ENCODE measurements at places on chromosomes 12 and 14. TPM values are rescaled to one million over a fixed set of nuclear protein-coding genes. Genes with fewer than 3 reads are reported as not detected.

DNA sequence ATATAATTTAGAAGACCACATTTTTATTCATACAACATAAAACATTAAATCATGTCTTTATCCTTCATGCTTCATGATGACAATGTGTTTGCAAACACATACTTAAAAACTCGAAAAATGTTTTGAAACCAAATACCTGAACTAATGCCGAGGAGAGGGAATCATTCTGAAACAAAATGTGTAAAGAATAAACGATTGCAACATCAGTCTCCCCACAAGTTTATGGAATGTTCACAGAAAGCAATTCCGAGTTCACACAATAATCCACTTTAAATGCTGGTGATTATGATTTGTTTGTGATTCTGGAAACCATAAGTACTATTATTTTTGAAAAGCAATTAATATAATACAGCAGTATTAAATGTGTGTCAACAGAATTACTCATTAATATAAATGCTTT is 84.5 kb upstream of the PDZRN4 start:
- DNase-seq = no peak
- H3K27me3 ChIP-seq = peaks cover 3% of the 10 kb centered on the region
- no peaks in the 10 kb centered on the region for H3K36me3 ChIP-seq
- no peak overlapping the region for H3K4me3 ChIP-seq
- no peaks in the 10 kb centered on the region for H3K4me1 ChIP-seq
- H3K27ac ChIP-seq = no peak overlapping the region

DNA sequence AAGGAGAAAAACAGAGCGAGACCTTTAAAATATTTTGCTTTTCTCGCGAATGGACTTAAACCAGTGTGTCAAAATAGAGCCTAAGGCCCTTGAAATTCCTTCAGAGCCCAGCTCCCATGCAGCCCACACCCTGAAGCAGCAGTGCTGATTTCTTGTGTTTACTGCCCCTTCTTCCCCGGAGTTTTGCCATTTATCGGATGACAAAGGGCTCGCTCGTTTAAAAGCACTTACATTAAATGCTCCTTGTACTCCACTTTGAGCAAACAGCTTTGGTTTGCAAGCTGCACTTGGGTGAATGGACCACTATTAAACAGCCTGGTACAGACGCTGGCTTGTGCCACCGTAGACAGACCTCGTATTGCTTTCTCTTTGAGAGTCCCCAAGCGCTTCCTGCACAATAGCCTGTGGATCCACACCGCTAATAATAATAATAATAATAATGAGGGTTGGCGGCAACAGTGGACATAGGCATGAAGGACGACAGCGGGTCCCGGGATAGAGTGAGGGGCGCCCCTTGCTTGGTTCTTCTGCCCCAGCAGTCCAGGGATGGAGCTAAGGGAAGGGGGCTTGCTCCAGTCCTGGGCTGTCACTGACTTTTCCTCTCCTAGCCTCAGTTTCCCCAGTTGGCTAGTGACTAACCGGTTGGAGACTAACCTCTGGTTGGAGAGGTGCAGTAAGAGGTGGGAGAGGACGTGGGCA is 6.6 kb downstream of the DLK1 start:
- peaks cover 12% of the 10 kb centered on the region for H3K27me3 ChIP-seq
- H3K4me3 ChIP-seq = no peak overlapping the region
- peaks cover 19% of the 10 kb centered on the region for H3K4me1 ChIP-seq
- DNase-seq = no peak
- H3K36me3 ChIP-seq = peaks cover 3% of the 10 kb centered on the region

The GLT8D2 gene
- total RNA-seq = not detected

DNA sequence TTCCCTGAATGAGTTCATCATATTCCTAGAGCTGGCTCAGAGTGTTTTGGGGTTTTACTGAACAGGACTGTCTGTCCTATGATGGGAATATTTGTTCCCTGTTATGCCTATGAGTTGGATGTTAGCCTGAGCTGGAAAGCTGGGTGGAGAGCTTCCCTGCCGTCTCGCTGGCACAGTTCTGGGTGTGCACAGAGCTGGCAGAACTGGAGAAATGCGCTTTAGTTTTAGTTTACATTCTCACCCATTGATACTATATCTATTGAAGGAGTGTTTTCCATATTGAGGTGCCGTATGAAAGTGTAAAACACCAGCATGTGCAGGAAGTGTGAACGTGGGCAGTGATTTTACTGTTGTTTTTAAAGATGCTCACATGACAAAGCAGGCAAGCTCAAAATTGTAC is 462.3 kb downstream of the EGLN3 start:
- peaks cover 9% of the 10 kb centered on the region for H3K4me1 ChIP-seq
- no peak overlapping the region for H3K27ac ChIP-seq
- H3K4me3 ChIP-seq = no peak overlapping the region
- H3K36me3 ChIP-seq = no peaks in the 10 kb centered on the region
- no peaks in the 10 kb centered on the region for H3K27me3 ChIP-seq
- no peak for DNase-seq

- H3K36me3 ChIP-seq = no peaks in the 10 kb centered on the region
- H3K4me3 ChIP-seq = no peak overlapping the region
- no peak overlapping the region for H3K27ac ChIP-seq
- no peak for DNase-seq
These were observed 105.4 kb upstream of the MED13L start for GRCh38 chr12:116382686-116383530.

DNA sequence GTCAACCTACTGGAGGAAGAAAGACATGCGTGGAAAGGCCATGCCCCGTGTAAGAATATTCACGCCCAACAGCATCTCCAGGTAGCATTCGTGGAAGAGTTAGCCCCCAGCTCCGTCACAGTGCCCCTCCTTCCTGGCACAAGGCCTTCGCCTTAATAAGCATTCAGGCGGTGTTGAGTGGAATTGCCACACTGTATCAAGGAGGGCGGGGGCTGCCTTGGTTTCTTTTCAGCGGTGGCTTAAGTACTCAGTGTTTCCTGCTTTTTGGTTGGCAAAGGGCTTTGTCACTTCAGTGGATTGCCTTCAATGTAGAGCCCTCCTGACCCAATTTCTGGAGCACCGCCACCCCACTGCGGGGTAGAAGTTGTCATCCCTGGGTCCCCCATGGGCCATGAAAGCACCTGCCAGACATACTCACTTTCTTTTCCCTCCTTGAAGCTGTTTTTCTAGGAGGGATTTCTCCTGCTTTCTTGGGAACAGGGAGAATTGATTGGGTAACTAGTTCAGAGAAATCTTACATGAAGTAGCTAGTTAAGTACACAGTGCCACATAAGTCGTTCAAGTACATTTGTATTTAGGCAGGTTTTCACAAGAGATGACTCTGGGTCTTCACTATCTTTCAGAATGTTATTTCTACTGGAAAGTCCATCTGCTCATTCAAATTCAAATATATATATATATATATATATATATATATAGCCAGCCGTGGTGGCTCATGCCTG is 65.5 kb upstream of the STON2 start:
- peaks cover 9% of the 10 kb centered on the region for H3K4me1 ChIP-seq
- no peaks in the 10 kb centered on the region for H3K36me3 ChIP-seq
- no peak overlapping the region for H3K27ac ChIP-seq
- no peak for DNase-seq
- peaks cover 5% of the 10 kb centered on the region for H3K27me3 ChIP-seq

DNA sequence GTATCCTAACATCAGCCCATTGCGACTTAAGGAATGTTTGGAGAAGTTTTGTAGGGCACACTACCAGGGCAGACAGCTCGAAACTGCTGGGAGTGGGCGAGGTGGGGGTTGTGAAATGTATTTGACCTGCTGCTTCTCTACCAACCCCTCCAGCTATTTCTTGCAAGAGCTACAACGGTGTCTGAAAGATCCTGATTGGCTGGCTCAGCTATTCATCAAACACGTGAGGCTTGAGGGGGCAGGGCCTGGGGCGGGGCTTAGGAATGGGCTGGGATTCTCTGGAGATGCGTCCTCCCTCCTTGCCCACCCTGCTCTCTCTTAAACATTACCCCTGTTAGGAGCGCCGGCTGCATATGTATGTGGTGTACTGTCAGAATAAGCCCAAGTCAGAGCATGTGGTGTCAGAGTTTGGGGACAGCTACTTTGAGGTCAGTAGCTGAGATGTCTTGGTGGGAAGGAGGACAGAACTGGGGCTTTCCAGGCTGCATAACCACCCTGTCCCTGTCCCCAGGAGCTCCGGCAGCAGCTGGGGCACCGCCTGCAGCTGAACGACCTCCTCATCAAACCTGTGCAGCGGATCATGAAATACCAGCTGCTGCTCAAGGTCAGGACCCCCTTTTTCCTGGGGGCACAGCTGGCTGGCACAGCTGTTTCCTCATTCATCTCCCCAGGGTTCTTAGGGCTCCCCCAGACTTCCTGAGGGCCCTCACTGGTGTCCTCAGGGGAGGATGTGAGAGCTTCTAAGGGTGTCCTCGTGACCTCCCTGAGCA is 3.1 kb downstream of the ARHGEF25 start:
- H3K4me1 ChIP-seq = peaks cover 38% of the 10 kb centered on the region
- DNase-seq = peak; percentile 71
- H3K36me3 ChIP-seq = peaks cover 7% of the 10 kb centered on the region
- peak overlapping the region; percentile 67 for H3K4me3 ChIP-seq
- H3K27me3 ChIP-seq = peaks cover 17% of the 10 kb centered on the region

- no peak overlapping the region for H3K4me3 ChIP-seq
- H3K36me3 ChIP-seq = no peaks in the 10 kb centered on the region
- no peaks in the 10 kb centered on the region for H3K4me1 ChIP-seq
- no peak overlapping the region for H3K27ac ChIP-seq
- no peak for DNase-seq
These were observed 14.6 kb upstream of the CACNB3 start for GRCh38 chr12:48803675-48804074.

DNA sequence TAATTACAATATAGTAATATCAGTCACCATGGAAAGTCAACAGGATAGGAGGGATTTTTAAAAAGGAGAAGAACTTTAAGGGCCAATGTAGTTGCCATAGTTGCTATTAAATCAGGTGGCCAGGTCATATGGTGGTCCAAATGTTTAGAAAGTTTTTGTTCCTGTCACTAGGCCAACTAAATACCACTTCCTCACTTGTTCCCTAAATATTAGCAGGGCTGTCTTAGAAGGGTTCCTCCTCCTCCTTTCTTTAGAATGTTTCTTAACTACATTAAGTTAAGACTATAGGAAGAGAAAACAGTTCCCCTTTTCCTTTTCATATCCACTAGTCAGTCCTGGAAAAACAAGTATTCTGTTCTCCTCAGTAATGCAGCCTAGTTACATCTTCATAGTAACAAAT is 50.3 kb downstream of the MON2 start:
- H3K27ac ChIP-seq = no peak overlapping the region
- no peaks in the 10 kb centered on the region for H3K4me1 ChIP-seq
- peaks cover 14% of the 10 kb centered on the region for H3K36me3 ChIP-seq
- no peaks in the 10 kb centered on the region for H3K27me3 ChIP-seq

Data from glutamatergic neuron (in vitro differentiated cells).